ENCODE measurements at places on chromosomes 16 and 17.

- DNase-seq, result no peak
These were observed 39.7 kb downstream of the TBCD start for GRCh38 chr17:82791532-82791931.

GRCh38 chr16:52707676-52708337 is 160.9 kb upstream of the TOX3 start:
- DNase-seq, result no peak

DNA sequence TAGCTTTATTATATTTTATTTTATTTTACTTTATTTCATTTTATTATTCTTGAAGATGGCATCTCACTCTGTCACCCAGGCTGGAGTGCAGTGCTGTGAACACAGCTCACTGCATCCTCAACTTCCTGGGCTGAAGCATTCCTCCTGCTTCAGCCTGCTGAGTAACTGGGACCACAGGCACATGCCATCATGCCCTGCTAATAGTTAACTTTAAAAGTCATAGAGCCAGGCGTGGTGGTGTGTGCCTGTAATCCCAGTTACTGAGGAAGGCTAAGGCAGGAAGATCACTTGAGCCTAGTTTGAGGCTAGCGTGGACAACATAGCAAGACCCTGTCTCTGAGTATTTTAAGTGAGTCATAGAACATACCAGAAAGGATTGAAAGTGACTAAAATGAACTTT is 38.7 kb downstream of the ESRP2 start:
- DNase-seq, result no peak

DNA sequence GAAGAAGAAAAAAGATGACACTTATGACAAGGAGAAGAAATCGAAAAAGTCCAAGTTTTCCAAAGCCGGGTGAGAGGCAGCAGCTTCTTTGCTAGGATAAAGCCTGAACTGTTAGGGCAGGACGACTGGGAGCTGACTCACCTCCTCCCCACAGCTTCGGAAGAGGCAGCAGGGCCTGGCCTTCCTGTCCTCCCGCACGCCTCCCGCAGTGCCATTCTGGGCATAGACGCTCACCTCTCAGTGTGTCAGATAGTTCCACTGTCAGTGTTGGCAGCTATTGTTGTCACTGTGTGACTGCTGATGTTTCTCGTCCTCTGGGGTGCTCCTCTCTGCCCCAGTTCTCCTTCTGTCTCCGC is 12.6 kb downstream of the UBN1 start:
- no peak for DNase-seq

DNA sequence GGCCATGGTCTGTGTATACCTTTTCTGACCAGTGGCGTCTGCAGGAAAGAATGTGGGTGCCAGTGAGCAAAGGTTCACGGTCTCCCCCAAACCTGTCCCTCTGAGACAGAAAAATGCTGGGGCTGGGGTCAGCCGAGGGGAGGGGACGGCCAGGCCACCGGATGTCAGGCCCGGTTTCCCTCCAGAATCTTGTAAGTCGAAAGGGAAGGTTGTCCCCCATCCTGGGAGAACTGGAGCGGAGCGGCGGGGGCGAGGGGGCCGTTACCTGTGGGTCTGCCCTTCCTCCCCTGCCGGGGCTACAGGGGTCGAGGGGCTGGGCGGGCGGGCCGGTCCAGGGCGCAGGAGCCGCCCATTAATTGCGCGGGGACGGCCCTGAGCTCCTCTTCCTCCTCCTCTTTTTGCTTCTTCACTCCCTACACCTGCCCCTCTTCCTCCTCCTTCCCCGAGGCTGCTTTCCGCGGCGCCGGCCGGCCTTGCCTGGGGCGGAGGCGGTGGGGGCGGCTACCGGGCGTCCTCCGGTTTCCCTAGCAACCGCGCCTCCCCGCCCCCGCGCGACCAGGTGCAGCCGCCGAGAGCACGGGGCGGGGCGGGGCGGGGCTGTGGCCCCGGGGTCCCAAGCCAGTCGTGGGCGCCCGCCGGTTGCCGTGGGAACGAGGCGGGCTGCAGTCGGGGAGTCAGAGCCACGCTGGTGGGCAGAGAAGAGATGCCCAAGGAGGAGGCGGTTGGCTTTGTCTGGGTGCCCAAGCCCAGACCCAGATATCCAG is at the start of gene MARCHF10:
TSS of gene MARCHF10 (minus strand) at position 503 of the 764 bp plus-strand sequence. CDS start 6,579 bp downstream, outside the sequence.
- no peak for DNase-seq

DNA sequence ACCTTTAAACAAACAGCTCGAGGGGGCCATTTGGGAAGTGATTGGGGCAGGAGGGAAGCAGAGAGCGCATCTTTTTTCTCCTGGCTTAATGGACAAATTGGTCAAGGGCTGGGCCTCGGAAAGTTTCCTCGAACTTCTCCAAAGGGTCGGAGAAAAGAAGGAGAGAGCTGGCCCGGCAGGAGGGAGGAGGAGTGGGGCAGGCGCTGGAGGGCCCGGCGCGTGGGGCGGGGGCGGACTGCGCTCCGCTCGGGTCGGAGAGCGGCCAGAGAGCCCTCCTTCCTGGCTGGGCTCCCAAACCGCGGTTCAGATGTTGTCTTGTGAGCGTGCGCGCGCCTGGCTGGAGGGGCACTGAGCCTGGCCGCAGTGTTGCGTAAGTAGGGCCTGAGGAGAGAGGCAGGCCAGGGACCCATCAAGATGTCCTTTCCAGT is 1.2 kb downstream of the MMP2 start:
- no peak for DNase-seq

DNA sequence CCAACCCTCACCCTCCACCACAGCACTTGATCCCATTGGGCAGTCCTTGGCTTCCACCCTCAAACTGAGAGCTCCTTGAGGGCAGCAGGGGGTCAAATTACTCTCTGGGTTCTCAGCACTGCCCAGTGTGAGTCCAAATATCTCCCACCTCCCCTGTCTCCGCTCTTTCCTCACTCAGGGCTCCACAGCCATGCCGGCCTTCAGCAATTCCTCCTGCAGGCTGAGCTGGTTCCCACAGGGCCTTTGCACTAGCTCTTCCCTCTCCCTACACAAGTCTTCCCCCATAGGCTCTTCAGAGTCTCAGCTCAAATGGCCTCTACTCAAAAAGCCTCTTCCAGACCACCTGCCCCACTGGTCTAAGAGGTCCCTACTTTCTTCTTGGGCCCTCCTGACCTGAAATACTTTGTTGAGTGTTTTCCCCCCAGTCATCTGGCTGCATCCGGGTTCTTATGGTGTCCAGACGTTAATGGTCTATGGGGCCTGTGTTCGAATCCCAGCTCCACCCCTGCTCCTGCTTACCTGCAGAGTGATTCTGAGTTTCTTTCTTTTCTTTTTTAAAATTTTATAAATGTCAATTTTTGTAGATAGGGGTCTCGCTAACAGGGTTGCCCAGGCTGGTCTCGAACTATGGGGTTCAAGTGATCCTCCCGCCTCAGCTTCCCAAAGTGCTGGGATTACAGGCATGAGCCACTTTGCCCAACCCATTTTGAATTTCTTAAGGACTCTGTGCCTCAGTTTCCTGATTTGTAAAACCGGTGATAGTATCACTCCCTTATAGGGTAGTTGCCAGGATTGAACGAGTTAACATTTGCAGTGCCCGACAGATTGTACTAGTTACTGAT is 973 bp upstream of the IL4R start:
- no peak for DNase-seq

DNA sequence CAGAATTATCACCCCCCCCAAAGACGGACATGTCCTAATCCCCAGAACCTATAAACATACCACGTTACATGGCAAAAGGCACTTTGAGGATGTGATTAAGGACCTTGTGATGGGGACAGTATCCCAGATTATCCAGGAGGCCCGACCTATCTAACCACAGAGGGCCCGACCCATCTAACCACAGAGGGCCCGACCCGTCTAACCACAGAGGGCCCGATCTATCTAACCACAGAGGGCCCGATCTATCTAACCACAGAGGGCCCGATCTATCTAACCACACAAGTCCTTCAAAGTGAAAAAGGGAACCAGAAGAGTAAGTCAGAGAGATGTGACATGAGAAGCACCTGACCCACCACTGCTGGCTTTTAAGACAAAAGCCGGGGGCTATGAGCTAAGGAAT is 56.8 kb downstream of the ANKFY1 start:
- no peak for DNase-seq

DNA sequence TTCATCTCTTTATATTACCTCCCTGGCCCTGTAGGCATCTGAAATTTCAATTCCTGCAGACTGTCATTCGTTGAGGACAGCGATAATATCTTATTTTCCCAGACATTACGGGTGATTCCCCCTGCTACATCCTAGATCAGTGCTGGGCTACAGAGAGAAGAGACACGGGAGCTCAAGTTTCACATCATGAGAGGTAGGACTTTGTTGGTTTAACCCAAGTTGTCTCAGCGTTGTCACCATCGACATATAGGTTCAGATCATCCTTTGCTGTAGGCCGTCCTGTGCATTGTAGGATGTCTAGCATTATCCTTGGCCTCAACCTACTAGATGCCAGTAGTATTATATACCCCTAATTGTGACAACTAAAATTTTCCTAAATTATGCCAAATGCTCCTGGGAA is 19.3 kb downstream of the MT1X start:
- DNase-seq, result no peak

DNA sequence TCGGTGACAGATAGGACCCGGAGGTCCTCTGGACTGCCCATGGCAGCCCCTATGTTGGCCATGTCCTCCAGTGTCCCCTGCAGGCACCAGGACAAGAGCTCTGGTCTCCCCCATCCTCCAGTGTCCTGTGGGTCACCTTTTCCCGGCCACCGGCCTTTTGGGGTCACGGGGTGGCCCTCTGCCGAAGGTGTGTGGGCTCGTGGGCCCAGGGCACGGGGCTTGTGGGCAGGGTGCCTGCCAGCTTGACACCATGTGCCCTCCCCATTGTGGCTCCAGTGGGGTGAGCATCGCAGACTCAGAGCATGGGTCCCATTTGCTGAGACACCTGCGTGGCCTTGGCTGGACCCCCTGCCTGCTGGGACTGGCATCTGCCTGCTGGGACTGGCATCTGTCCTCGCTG is 18.1 kb downstream of the GSE1 start:
- no peak for DNase-seq
